ENCODE measurements at places on chromosomes 4 and X. TPM values are rescaled to one million over a fixed set of nuclear protein-coding genes. Genes with fewer than 3 reads are reported as not detected.

DNA sequence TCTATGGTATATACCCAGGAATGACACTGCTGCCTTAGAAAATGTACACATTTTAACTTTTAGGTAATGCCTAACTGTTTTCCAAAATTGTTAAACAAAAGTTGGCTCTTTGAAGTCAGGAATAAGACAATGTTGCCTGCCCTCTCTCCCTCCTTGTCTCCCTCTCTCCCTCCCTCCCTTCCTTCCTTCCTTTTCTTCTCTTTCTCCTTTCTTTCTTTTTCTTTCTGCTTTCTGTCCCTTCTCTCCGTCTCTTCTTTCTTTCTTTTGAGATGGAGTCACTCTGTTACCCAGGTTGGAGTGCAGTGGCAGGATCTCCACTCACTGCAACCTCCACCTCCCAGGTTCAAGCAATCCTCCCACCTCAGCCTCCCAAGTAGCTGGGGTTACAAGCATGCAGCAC, 4.6 kb upstream of the TMA16 start:
- DNase-seq: no peak

- no peak for DNase-seq
Observed at GRCh38 chrX:67622053-67622585, 78.3 kb downstream of the AR start.

DNA sequence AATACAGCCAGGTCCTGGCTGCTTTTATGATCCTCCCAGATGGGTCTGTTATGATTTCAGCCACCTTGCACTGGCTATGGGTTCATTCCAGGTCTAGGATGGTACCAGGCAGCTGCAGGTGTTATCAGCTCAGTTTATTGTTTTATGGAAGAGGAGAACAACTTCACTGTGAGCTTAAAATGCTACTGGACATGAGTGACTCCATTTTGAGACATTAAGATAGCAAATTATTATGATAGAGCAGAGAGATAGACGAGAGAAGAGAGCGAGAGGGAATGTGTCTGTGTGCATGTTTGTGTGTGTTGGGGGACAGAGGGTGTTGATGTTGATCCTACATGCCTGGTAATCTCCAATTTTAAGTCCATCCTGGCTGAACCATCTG, 820.2 kb downstream of the FSTL5 start:
- no peak for DNase-seq

GRCh38 chrX:48589482-48590162, 7.7 kb upstream of the WDR13 start:
- no peak for DNase-seq

DNA sequence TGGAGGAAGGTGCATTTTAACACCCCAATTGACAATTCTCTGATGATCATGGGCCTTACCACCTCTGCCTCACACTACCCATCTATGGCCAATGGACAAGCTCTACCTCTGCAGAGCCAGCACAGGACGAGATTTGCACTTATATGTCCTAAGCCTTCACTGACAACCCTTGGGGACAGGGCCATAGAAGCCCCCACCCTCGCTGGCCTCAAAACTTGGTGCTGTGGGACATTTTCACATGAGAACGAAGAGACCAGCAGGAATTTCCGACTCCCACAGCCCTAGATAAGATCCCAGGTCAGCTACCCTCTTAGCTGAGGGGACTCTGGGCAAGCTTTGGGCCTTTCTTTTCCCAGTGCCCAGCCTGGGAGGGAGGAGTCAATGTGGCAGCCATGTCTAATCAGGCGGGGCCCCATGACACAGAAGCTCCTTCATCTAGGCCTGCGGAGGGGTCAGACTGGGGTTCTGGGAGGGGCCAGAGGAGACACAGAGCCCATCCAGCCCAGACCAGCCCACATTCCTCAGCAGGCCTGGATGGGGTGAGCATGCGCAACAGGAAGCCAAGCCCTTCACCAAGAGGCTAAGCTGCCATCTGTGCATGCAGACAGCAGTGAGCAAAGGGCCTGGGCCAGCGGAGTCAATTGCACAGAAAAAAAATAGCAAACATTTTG, 12.1 kb downstream of the PJA1 start:
- no peak for DNase-seq

- DNase-seq: no peak
Observed at GRCh38 chrX:131083510-131084142, 25.5 kb downstream of the ARHGAP36 start.

DNA sequence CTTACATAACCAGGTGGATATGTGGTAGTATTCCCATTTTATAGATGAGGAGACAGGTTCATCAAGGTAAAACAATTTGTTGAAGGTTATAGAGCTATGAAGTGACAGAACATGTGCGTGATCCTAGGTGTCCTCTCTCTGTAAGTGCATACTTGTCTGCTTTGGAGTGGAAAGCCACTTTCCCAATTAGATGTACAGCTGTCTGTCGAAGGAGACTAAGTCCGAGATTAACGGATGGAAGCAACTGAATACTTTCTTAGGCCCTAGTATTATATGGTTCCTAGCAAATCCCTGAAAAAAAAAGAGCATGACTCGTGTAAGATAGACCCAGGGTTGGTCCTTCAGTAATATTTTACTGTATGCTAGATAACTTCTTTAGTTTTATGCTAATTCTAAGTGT, 19.7 kb downstream of the TMEM131L start:
- no peak for DNase-seq

GRCh38 chrX:5907207-5907606, 321.5 kb downstream of the NLGN4X start:
- DNase-seq: no peak

DNA sequence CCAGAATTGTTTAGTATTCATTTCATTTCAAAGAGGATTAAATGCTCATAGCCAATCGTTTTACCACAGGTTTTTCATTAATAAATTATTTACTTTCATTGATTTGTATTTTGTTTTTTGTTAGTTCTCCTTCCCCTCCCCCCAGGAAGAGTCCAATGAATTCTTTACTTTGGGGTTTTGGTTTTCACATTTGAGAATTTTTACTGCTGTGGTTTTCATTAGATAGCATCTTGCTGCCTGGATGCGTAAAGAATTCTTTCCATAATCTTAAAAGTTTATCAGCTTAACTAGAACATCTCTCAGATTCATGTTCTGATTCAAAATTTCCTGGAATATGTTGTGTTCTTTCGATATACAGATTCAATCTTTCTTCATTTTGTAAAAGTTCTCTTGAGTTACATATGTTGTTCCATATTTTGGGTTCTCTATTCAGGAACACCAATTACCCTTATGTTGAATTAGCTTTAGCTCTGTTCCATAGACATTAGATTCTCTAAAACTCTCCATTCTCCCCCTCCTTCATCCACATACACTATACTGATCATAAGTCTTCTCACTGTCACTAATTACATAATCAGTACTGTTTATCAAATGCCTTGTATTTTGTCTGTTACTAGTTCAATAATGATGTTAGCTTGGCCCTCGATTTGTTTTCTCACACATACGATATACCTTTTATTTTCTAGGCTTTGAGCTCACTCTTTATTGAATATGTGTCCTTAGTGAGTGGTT, 184.4 kb downstream of the CAMK2D start:
- DNase-seq: no peak

DNA sequence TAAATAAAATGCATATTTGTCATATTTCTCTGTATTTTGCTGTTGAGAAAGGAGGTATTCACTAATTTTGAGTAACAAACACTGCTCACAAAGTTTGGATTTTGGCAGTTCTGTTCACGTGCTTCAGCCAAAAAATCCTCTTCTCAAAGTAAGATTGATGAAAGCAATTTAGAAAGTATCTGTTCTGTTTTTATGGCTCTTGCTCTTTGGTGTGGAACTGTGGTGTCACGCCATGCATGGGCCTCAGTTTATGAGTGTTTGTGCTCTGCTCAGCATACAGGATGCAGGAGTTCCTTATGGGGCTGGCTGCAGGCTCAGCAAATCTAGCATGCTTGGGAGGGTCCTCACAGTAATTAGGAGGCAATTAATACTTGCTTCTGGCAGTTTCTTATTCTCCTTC, 3.3 kb downstream of the HTT start:
- DNase-seq: no peak

DNA sequence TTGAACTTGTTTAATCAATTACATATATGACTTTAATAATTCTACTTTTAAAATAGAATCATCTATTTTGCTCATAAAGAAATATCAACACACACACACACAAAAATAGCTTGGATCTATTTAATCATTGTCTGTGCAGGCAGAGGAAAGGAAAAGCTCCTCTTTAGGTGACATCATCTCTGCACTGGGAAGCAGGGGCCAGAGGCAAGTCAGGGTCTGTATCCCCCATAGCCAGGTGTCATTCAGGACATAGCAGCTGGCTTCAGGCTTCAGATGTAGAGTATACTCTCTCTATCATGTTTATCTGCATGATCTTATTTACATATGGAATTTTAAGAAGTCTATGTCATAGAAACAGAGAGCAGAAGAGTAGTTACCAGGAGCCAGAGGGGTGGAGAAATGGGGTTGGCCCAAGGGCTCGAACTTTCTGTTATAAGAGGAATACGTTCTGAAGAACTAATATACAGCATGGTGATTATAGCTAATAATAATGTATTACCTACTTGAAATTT, 110.4 kb upstream of the LDB2 start:
- no peak for DNase-seq

DNA sequence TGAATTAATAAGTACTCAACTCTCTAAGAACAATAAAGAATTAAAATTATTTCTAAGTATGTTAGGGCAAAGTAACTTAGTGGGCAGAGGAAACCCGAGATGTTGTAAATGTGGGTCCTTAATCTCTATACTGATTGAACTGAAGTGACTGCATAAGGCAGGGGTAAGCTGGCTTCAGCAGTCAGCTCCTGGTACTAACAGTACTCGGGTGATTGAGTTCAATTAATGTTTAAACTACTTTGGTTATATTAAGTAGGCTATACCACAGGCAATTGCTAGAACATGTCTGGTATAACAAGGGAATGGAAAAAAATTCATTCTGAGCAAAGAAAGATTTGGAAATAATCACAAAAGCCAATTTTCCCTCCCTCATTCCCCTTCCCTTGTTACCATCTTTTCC, 90.7 kb downstream of the LNX1 start:
- DNase-seq: no peak

DNA sequence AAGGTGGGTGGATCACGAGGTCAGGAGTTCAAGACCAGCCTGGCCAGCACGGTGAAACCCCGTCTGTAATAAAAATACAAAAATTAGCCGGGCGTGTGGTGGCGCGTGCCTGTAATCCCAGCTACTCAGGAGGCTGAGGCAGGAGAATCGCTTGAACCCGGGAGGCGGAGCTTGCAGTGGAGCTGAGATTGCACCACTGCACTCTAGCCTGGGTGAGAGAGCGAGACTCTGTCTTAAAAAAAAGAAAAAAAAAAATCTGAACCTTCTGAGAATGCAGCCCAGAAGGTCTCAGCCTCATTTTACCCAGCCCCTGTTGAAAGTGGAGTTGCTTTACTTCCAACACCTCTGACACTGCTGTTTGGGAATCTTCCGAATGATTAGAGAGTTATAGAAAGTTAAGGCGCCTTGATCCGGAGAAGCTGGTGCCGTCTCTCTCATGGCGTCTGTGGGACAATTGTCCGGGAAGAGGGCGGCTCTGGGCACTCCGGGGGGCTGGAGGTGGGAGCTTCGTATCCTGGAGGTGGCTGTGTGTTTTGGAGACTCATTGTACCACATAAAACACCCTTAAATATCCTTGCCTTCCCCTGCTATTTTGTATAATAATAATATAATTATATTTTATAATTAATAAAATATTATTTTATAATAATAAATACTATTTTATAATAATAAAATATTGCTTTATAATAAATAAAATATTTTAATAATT, 92.7 kb upstream of the PPP2R3B start:
- no peak for DNase-seq

GRCh38 chr4:100836929-100837328, 319.1 kb upstream of the EMCN start:
- DNase-seq: no peak

DNA sequence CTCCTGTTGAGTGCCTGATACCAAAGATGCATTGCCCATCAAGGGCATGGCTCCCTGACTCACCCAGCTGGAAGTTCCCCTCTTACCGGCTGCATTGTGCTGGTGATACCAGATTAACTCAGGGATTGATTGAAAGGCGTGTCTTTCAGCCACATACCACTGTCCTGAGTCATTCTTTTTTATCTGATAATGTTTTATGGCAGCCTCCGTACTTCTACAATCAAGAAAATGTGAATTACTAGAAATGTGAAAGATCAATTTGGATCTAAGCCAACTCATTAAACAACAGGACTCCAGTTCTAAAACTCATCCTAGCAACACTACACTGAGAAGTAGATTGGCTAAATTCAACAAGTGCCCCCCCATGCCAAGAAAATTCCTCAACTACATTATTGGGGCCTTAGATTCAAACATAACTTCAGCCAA, 40.0 kb downstream of the TXK start:
- DNase-seq: no peak

- DNase-seq: no peak
Observed at GRCh38 chr4:25817059-25817681, 45.6 kb downstream of the SEL1L3 start.

DNA sequence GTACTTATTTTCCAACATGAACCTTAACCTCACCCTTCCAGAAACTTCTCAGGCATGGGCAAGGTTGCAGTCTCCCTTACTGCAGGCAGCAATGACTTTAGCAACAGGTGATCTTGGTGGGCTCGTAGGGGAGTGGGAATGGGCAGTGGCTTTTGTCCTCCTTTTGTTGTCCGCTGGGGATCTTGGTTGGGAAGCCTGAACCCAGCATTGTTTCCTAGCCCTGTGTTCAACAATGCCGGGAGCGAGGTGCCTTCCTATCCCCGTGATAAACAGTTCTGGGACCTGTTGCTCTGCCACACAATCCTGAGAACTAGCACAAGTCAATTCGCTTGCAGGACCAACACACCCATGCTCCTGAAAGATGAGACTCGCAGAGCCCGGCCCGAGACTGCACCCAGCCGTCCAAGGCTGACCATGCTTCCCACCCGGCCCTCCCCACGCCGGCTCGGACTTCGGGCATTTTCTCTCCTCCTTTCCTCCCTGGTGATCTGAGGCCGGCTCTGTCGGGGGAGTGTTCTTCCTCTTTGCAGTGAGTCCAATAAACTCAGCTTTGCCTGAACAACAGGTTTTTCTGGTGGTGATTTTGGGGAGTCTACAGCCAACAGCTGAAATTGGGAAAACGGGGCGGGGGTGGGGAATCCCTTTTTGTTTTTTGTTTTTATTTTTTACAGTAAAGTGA, 20.2 kb downstream of the IRAK1 start:
- no peak for DNase-seq

DNA sequence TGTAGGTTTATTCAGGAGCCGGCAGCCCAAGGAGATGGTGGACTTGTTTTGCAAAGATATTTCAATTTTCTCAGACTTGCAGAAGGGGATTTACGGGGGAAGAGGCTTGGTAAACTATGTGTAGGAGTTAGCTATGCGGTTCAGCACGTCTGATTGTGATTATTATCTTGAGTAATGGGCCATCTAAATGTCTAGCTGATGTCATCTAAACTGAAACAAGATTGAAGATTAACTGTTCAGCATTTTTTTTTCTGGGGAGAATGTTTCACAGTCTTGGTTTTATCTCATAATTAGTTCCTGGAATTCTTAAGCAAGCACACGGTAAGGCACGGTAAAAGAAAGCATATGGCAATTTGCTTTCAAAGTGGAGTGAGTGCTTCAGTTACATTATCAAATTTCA, 207.3 kb upstream of the CXorf51B start:
- DNase-seq: no peak

Gene AFM
- not detected for polyA plus RNA-seq

Gene GPR34
- polyA plus RNA-seq: 1.3 TPM

Gene CCSER1
- 4.3 TPM for polyA plus RNA-seq

Gene P2RY4
- polyA plus RNA-seq: not detected

Gene SMIM43
- 1.7 TPM for polyA plus RNA-seq

Gene MAPK10
- 2.0 TPM for polyA plus RNA-seq

Gene GABRB1
- polyA plus RNA-seq: 1.5 TPM

Gene EGF
- 3.7 TPM for polyA plus RNA-seq

Gene TMEM271
- not detected for polyA plus RNA-seq

Gene ING2
- 2.9 TPM for polyA plus RNA-seq

Gene ATP8A1
- polyA plus RNA-seq: 4.6 TPM

Gene ATOH1
- not detected for polyA plus RNA-seq

Data from heart left ventricle (tissue), 16 donors.